ENCODE measurements at places on chromosomes 3 and 15.

DNA sequence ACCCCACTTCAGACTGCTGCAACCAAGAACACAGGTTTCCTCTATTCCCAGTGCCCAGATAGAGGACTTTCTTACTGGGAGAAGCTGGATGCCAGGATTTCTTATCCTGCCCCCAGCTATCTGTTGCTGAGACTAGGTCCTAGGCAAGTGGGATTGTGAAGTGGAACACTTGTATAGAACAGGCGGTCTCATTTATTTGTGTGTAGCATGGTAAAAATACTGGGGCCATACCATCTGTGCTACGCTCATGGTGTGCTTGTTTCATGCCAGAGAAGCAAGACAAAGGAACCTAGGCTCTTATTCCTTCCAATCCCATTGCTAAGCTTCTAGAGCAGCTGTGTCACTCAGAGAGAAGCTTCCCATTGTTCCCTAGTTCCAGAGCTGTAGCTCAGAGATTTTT, 191.5 kb upstream of the EPHA6 start:
- DNase-seq: no peak

DNA sequence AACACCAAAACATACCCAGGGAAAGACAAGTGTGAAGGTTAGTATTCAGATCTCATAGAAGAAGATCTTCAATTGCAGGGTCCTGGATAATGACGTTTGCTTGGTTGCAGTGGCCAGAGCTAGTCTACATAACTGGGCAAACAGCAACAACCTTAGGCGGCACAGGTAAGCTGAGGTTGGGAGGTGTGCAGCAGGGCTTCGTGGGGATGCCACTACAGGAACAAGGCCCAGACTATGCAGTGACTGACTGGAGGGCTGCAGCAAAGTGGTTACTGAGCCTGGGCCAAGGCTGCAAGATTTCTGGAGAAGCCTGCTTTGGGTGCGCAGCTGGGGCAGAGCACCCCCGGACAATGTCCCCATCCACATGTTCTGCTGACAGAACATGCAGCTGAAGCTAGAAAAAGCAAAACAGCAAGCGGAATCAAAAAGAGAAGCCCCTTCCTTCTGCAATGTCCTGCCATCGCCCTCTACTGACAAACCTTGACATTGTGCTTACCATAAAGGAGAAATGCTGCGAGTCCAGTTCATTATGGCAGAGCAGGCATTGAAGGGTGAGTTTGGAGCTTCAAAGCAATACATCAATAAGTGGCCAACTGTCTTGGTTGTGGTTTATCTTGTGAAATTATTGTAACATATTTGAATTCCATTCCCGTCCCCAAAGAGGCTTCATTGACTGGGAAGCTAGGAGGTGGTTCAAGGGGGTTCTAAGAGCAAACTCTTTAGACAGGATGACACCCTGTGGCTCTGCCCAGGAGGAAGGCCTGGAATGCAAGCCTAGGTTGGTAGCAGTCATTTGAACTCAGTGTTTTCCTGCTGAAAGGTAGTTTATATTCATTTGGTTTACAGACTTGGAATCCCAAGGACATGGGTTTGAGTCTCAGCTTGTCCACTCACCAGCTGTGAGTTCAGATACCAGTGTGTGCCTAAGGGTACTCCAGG, 217.0 kb downstream of the PDCD6IP start:
- DNase-seq: no peak

DNA sequence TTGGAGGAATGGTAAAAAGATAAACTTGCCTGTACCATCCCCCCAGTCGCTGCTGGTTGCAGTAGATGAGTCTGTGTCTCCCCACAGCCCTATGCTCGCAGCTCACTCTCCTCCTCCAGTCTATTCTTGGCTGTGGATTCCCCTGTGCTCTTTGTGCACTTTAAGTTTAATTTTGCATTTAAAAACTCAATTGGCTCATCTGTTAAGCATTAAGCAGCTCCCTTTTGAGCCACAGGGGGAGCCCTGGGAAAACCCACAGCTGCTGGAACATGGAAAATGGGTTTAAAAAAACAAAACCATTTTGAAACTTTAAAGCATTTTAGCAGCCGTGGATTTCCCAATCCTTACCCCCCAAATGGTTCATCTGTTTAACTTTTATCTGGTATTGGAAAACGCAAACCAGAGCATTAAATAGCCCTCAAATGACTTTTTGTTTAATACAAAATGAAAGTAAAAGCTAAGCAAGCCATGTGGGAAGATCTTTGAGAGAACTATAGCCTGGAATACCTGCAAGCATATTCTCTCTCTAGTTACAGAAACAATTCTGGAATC, 536.9 kb downstream of the ZIC1 start:
- no peak for DNase-seq

DNA sequence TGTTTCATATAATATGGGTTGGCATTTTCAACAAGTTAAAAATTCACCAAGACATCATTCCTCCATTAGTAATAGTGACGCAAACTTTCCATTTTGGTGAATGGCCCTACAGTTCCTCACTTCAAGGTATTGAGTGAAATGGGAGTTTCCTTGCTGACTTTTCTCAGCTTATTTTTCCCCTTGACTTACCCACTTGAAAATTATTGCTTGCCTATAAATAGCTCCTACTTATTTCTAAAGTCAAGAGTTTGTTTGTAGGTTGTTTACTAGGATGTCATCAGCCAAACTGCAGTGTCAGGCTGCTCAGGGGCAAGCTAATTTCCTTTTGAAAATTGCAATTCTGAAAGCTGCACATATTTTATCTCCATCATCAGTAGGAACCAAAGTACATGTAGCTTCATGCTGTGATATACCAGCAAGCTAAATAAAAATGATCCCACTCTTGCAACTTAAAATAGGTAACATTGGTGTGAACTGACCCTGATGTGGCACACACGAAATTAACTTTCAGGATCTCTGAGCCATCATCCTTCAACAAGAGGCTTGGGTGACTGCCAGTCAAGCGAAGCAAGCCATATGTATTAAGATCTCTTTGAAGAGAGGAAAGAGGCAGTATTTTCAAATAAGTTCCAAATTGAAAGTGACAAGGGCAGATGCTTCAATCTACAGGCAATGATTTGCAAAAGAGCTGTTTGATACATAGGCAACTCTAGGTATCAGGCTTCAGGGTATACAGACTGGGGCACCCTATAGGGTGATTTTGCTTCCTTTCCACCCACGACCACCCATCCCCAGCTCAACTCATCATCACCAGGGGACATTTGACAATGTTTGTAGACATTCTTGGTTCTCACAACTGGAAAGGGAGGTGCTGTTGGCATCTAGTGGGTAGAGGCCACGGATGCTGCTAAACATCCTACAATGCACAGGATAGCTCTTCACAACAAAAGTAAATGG, 66.8 kb upstream of the RASGRP1 start:
- DNase-seq: no peak

DNA sequence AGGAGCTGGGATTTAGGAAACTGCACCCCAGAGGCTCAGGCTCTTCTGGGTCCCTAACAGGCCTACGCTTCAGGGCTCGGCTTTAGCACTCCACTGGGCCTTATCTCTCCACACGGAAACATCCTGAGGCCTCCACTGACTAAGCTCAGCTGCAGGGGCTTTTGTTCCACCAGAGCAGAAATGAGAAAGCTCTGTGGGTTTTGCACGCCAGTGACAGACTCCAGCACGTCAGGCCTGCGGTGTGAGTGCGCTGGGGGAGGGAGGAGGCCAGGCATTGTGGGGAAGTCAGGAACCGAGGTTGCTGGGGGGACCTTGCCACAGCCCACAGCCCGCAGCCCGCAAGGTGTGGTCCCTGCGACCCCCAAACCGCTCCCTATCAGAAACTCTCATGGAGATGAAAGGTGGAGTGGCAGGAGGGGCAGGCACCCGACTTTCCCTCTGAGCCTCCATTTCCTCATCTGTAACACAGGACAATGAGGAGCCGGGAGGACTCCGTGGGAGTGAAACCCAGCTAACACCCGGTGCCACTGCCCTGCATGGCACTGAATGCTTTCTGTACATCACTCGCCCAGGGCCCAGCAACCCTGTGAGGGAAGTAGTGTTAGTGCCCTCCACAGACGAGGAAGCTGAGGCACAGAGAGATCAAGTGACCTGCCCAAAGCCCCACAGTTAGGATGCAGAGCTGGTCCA, 106.5 kb downstream of the TPRA1 start:
- peak; percentile 93 for DNase-seq

- DNase-seq: no peak
These were observed 15.9 kb downstream of the HPS3 start for GRCh38 chr3:149145356-149145755.

GRCh38 chr3:171614318-171614921, 154.2 kb upstream of the TNIK start:
- DNase-seq: no peak

DNA sequence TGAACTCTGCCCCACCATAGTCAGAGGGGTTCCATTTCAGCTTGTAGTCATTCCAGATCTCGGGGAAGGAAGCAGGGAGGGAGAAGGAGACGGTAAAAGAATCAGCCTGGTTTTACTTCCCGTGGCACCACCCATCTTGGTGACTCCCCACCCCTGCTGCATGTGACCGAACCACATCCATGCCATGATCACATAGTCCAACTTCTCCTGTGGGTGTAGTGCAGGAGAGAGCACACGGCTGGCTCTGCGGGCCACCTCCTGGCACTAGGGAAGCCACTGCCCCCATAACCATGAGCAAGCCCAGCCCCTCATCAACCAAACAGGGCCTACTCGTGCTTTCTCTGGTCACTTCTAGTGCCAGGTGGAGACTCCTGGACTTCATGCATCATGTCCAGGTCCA, 3.7 kb downstream of the CHRNA3 start:
- DNase-seq: no peak

DNA sequence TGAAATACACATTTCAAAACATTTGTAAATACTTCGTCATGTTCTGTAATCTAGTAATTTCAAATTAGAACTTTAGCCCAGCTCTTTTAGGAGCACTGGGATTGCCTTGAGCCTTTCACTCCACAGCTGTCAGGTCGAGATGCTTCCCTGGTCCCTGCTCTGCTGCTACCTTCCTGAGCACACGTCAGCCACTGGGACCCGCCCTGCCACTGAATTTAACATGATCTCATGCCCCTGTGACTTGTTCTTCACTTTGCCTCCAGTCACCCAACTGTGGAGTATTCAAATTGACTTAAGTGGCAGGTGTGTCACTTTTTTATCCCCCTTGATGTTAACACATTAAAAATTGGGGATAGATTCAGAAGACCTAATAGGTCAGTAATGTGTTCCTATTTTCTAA, 3.3 kb downstream of the ARRDC4 start:
- DNase-seq: no peak

GRCh38 chr3:115999613-116000012, 376.3 kb downstream of the GAP43 start:
- DNase-seq: no peak

DNA sequence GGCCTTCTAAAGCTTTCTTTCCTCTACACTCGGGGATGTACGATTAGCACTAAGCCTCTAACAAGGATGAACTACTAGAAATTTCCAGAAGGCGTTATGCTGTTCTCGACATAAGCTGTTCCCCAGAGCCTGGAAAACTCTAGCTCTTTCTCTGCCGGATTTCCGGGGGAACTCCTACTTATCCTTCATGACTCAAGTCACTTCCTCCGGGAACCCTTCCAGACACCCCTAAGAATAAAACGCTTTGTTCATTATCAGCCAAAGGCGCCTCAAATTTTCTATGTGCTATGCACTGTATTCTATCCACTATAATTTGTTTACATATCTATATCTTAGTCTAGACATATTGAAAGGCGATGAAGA, 455 bp upstream of the SNAP23 start:
- peak; percentile 6 for DNase-seq

- no peak for DNase-seq
These were observed 362.7 kb upstream of the ARRDC4 start for GRCh38 chr15:97597801-97598200.

- DNase-seq: no peak
These were observed 18.2 kb downstream of the PEX5L start for GRCh38 chr3:180018543-180018942.

GRCh38 chr15:29765898-29766527, 56.3 kb downstream of the TJP1 start:
- DNase-seq: no peak

DNA sequence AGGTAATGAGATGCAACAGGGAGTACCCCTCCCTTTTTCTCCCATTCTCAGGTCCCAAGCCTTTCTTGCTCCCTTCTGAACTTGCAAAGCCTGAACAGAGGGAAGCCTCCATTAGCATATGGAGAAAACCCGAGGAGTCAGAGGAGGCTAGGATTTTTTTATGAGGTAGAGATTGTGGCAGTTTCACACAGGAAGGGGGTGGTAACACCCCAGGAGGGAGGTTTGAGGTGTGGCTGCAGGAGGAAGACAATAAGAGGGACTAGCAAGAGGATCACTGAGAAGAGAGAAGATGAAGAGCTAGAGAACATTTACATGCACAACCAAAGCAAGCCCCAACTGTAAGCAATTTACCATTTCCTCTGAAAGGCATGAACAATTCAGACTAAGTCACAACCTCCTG, 322.7 kb downstream of the SV2B start:
- DNase-seq: no peak

GRCh38 chr15:96046620-96047240, 283.8 kb upstream of the NR2F2 start:
- no peak for DNase-seq

DNA sequence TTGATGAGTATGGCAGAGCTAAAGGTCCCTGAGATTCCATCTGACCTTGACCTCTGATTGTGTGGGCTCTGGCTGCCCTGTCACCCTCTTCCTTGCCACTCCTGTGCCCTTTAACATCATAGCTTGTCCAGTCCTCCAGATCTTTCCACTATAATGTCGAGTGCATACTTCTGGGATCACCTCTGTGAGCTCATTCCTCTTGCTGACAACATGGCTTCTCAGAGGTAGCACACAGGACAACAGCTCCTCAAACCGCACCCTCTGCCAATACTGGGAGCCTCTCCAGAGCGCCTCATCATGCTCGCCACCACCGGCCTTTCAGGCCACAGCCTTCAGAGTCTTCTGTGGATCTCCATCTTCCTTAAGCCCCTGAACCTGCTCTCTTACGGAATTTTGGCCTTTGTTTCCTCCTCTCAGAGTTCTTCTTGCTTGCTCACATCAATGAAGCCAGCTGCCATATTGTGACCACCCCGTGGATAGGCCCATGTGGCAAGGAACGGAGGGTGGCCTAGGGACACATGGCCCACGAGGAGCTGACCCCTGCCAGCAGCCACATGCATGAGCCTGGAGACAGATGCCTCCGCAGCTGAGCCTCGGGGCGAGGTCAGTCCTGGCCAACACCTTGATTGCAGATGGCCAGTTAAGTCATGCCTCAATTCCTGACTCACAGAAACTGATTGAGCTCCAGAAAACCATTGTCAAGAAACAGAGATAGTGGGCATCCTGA, 31.1 kb downstream of the PLA2G4D start:
- DNase-seq: no peak
